ENCODE measurements at places on chromosomes 2 and 18. TPM values are rescaled to one million over a fixed set of nuclear protein-coding genes. Genes with fewer than 3 reads are reported as not detected.

GRCh38 chr2:196468394-196468793 is 171.1 kb upstream of the CCDC150 start:
- no peak for DNase-seq

GRCh38 chr2:144162652-144163051 is 357.3 kb downstream of the ZEB2 start:
- DNase-seq, result no peak

The CCDC74A gene
- 0.94 TPM for total RNA-seq

The TUBB6 gene
- 211 TPM for total RNA-seq

All from left cardiac atrium (tissue), 4 donors.